A549 (cell line): ENCODE measurements at places on chromosomes 6 and 20.
A peak's percentile ranks its signal among the peaks of the same experiment; 100 is the strongest.

GRCh38 chr6:34957231-34957783 lies 68.3 kb downstream of the ANKS1A start:
- no peak for DNase-seq

DNA sequence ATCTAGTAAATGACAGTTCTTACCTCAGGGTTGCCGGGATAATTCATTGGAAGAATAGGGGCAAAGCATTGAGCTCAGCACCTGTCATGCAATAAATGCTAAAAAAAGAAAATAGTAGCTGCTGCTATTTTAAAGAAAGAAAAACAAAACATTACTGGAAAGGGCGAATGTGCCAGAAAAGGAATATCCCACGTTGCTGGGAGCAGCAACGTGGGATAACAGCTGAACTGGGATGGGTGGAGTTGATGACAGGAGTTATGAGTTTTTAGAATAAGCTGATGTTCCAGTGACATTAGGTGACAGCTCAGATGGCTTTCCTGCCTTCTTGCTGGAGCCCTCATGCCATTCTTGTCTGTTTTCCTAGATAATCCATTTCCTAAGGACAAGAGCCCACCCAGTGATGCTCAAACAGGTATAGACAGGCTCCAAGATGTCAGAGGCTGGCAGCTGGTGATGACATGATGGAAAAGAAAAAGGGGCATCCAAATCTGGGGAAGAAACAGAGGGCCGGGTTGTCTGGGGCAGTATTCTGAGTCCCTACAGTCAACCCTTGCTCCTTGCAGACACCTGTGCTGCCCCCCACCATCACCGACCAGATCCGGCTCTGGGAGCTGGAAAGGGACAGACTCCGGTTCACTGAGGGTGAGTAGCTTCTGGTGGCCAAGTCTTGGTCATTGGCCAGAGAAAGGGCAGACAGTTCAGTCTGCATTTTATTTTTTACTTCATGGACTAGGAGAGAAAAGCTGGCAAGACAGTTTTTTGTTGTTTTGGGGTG lies 1.1 kb upstream of the VARS2 start:
- DNase-seq = no peak

DNA sequence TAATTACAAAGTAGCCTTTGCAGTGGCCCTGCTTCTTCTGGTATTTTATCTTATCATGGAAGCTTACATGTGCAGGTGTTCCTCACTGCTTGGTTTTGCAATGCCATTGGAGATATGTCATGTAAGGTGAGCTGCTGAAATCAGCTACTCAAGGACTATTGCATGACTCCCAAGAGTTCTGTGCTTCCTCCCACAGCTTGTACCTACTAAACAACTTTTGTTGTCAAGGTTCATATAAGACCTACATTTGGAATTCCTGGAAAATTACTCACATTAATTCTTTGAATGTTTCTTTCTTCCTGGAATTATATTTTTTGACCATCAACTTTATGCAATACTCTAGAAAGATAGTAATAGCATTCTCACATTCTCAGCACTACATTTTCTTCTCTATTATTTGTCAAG lies 427.5 kb upstream of the HSF2 start:
- DNase-seq = no peak

GRCh38 chr20:42603655-42604054 lies 586.1 kb downstream of the PTPRT start:
- no peak for DNase-seq

DNA sequence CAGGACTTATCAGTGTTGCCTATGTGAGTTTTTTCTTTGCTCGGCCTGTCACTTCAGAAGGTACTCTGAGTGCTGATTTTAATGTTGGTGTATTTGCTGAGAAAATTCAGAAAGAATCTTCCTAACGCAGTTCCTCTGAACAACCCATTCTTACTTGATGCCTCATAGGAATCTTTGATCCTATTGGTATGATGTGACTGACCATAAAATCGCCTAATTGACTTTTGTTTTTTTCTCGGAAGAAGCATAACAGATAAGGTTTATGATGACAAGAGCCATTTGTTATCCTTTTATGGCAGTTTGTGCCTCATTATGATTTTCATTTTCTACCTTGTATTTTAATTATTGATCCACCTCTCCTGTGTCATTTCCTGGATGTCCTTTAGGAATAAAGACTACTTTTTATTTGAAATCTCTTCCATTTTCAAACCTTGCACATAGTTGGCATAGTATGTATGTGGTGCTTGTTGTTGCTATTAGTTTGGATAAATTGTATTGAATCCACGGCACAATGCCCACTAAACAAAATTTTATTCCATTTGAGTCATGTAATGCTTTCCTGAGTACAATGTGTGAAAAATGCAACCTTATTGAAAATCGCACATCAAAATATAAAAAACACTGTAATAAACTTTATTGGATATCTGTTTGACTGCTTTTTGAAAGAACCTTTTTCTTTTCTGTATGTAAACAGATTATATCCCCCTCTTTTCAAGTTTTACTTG lies 37.3 kb downstream of the LRRC1 start:
- DNase-seq = no peak

DNA sequence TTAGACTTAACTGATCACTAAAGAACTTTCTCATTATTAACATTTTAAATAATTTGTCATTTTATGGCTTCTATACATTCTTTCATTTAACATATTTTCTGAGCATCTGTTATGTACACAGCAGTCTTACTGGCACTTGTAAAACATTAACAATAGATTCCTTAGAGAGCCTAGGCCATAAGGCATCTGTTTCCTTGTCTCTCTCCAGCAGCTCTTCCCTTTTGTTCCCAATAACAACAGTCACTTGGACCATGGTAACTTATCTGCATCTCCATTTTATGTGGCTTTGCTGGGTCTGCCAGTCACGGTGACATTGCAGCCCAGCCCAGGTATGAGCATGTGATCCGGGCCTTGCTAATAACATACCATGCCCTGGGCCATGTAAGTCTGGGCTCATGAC lies 11.7 kb upstream of the TASP1 start:
- DNase-seq = no peak

DNA sequence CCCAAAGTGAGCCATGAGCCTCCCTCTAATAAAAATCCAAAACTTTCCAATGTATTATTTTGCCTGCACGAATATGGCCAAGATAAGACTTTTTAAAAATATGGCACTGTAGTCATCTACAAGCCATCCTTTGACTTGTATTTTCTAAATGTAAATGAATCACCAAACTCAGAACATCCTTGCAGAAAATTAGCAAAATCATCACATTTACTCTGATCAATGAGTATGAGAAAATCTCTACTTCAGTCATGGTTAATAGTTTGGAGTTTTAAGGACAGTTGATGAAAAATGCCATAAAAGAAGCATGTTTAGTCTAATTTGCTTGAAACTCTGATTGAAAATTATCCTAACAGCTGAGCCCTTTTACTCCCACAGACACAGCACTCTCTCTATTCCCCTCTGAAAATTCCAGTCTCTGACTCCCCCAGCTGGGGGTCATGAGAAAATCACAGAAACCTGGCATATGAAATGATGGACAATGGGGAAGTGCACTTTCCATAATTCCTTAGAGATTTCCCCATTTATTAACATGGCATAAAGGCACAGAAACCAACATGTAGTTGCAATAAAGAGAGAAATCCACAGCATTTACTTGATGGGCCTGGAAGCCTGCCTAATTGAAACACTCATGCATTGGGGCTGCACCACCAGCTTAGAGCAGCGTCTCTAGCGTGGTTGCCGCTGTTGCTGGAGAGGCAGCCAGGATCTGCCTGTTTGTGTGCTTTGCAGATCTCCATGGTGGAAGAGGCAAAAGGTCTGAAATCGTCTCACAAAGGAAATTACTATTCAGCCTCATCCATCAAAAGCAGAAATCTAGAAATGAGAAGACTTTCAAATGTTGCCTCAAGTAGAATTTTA lies 214.0 kb downstream of the WDR27 start:
- DNase-seq = no peak

DNA sequence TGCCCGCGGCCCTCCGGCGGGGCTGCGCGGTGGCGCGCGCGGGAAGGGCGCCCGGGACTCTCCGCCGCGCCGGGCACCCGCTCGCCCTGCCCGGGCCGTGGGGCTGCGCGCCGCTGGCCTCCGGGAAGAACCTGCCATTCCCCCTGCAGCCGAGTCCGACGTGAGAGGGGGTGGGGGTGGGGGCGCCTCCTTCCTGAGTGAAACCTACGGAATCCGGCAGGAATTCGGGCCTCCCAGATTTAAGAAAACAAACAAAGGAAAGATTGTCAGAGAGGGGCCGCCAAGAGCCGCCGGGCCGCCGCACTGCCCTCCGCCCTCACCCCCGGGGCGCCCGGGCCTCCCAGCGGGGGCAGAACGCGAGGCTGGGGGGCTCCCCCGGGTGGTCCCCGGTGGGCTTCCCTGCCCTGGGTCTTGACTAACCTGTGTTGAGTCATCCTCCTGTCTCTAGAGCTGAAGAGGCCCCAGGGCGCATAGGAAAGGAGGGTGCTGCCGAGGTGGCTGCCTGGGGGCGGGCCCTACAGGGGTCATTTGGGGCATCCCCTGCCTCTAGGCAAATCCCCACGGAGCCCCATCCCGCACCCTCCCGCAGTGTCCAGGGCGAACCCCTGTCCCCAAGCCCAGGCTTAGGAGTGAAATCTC lies 42.2 kb upstream of the FOXP4 start:
- DNase-seq = peak; percentile 27

- no peak for DNase-seq
Measured at GRCh38 chr20:53848304-53848703, 222.1 kb downstream of the BCAS1 start.

DNA sequence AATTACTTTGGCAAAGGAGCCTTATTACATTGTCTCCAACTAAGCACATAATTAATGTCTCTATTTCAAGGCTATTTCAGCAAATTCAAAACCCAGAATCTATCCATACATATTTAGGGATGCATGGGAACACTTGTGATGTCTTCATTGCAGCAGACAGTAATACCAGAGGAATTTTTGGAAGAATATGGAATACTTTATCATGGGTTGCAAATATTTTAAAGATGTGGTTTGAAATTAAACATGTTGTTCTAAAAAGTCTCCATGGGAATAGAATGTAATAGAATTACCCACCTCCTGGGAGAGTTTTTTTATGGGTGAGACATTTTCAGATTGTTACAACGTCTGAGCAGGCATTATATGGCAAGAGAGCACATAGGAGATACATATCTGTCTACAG lies 170.8 kb downstream of the KCNQ5 start:
- no peak for DNase-seq

- no peak for DNase-seq
Measured at GRCh38 chr6:132481189-132481588, 31.7 kb downstream of the STX7 start.

- no peak for DNase-seq
Measured at GRCh38 chr6:111710439-111710838, 104.8 kb upstream of the TRAF3IP2 start.

DNA sequence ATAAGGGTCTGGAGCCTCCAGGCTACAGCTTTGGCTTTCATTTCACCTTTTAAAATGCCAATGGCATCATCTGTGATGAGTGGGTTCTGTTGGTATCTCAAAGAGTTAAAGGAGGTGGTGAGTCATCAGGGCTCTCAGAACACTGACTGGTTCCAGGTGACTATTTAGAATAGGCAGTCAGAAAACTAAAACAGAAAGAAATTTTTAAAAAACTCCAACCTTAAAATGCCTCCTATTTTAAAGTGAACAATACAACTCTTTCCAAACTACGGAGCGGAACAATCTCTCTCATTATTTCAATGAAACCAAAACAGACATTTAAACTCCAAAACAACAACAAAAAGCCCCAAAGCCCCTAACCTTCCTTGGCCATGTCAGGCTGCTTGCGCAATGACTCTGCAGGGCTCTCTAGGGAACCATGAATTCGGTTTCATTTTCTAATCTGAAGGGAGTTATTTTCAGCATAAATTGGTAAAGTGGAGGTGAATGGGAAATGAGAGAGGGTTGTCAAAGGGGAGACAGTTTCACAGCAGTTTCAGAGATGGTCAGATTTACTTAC lies 194.9 kb downstream of the KIF6 start:
- no peak for DNase-seq

GRCh38 chr20:16245879-16246278 lies 327.4 kb downstream of the KIF16B start:
- no peak for DNase-seq

DNA sequence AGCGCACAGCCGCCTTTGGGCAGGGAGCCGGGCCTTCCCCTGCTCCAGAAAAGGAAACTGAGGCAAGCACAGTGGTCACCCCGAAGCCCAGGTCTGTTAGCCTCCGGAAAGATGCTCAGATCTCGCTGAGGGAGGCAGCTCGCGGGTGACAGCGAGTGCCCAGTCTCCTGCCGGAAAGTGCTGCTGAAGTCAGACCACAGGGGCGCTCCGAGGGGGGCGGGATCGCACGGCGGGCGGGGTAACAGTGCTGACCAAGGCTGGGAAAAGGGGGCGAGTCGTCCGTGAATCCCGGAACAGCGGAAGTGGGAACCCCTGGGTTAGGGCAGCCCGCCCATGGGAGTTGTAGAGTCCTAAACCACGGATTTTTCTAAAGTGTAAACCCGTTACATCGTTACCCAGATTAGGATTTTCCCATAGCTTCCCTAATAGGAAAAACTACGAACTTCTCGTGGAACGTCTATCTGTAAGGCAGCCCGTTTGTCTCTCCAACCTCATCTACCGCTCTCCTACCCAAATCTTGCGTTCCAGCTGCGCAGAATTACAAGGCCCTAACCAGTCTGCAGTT lies 504 bp downstream of the VPS16 start:
- DNase-seq = peak; percentile 59

- peak; percentile 73 for DNase-seq
Measured at GRCh38 chr6:109336221-109336961, 45.9 kb downstream of the CD164 start.

- DNase-seq = peak; percentile 32
Measured at GRCh38 chr20:18904624-18905023, 91.0 kb downstream of the SCP2D1 start.

- DNase-seq = no peak
Measured at GRCh38 chr6:96878143-96878542, 19.5 kb downstream of the NDUFAF4 start.

DNA sequence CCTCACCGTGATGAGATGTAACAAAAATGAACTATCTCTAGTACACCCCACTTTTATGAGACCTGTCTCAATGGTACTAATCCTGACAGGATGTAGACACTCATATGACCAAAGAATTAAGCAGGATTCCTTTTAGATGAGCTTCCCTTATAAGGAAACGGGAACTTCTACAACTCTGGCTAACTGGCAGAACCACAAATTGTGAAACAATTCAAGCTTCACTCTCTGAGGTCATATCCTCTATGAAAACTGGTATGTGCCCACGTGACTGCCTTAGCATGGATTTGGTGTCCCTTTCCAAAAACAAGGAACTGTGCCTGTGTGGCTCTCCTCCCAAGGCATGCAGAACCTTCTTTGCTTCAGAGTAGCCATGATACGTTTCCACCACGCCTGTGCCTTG lies 14.1 kb upstream of the CPNE5 start:
- DNase-seq = no peak
